ENCODE measurements at places on chromosomes 16 and 17.
A peak's percentile ranks its signal among the peaks of the same experiment; 100 is the strongest.

DNA sequence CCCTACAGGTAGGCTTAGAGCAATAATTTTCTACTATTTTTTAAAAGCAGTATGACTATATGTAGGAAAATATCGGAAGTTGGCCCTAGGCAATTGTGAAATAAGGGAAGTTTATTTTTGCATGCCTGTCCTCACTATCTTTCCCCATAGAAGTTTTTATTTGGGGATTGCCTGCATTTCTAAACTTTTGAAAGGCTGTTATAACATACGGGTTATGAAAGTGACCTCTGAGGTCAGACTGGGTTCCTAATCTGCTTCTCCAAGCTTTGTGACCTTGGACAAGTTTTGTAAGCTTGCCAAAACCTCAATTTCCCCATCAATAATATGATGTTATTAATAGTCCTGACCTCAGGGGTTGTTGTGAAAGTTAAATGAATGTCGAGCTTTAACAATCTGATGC, 67.1 kb downstream of the ARHGAP44 start:
- DNase-seq, result no peak

GRCh38 chr16:65576631-65577030, 454.8 kb upstream of the CDH11 start:
- DNase-seq, result no peak

DNA sequence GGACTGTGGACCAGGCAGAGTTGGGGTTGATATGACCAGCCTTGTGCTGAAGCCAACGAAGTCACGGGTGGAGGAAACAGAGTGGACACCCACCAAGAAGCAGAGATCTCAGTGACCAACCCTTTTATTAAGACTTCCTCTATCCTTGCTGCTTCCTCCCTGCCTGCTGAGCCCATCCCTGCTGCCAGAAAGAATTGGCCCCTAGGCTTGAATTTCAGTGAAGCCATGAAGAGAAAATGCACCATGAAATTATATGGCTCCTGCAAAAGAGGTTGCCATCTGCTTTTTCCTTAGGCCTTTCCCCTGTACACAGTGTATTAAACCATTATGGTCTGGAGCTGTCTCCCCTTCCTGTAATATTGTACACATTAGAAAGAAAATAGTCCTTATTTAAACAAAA, 246.7 kb downstream of the HS3ST3B1 start:
- DNase-seq, result no peak

GRCh38 chr17:75880266-75880665, 1.9 kb upstream of the TRIM47 start:
- DNase-seq, result no peak

DNA sequence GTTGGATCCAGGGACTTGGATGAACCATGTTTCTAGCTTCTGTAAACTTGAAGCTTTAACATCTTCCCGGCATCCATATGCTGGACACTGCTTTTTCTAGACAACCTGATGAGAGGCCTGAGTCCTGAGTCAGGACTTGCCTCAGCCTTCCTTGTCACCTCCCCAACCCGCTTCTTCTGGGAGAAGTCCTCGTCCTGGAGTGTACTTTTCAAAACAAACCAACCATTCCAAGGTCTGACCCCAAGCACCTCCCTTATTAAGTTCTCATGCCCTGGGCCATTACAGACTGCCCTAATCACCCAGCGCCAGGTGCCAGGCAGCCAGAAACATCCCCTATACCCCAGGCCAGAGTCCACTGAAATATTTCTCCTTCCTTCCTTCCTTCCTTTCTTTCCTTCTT, 59.4 kb downstream of the CLEC19A start:
- no peak for DNase-seq

DNA sequence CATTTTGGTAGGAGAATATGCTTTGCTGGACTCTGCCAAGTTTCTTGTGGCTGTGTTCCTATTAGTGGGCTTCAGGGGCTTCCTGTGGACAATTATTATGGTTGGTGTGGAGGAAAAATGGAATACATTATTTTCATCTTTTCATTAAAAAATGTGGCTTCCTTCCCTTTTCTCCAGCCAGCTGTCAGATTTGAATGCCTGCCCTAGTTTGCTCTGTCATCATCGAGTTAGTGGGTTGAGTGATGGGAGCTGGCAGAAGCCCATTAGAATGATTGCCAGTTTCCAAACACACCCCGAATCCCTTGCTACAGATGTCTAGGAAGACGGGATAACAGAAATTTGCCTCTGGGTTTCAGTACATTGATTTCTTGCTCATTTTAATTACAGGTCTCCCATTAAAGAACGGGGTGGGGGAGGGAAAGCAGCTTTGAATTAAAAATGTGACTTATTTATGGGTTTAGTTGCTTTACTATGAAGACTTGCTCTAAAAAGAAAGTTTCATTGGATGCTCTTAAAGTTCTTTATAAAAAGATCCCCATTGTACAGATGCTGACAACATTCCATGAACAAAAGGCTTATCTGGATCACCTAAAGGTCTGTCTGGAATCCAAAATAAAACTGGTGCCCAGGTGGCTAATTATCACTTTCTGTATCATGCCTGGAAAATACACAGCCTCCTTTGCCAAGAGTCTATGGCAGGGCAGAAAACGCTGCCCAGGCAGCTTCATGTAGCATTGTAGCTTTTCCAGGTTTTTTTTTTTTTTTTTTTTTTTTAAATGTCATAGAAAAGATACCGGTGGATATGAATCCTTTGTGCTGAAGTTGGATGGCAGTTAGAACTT, 103.6 kb downstream of the PRKCA start:
- no peak for DNase-seq

DNA sequence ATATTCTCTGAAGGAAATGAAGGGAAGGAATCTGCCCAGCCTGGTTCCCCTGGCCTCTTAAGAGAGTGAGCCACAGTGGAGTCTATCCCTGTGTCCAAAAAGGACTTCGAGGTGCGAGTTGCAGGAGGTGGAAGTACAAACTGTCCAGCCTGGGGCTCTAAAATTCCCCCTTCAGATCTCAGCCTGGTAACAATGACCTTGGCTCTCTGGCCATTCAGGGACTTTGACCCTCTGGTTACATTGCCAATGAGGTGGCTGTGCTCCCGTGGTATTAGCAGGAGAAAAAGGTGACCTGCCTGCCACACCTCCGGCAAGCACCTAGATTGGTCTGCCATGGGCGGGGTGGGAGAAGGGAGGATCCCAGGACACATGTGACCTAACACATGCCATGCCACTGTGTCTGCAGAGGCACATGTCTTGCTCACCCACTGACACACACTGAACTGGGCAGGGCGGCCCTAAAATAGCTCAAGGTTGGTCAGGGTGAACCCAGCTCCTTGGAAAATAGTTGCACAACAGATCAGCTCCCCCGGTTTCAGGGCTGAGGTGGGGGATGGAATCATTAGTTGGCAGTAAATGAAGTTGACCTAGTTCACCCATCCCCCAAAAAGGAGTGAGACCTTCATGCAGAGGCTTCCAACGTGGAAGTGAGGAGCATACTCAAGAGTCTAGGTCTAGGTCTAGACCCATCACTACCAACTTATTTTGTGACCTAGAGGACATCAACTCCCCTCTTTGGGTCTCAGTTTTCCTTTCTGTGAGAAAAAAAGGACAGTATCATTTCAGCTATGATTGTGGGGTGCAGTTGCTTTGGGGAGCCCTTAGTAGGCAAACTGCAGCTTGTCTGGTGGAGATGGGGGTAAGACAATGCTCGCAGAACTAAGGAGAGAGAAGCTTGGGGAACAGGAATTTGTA, 2.2 kb downstream of the NR1D1 start:
- peak; percentile 51 for DNase-seq

DNA sequence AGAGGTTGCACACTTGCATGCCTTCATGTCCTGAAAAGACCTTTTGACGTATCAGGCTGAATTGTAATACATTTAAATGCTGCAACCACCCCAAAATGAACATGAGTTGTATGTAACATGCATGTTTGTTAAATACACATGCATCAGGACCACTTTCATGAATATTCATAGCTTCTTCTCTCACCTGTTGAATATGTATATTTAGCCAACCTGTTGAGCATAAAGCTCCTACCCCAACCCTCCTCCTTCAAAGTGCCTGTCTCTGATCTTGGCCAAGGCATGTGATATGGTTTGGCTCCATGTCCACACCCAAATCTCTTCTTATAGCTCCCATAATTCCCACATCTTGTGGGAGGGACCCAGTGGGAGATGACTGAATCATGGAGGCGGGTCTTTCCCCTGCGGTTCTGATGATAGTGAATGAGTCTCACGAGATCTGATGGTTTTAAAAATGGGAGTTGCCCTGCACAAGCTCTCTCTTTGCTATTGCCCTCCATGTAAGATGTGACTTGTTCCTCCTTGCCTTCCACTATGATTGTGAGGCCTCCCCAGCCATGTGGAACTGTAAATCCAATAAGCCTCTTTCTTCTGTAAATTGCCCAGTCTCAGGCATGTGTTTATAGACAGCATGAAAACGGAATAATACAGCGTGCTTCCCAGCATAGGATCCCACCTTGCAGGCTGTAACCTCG, 3.8 kb upstream of the CRYM start:
- DNase-seq, result no peak

GRCh38 chr17:491086-492021, 138.7 kb upstream of the RPH3AL start:
- peak; percentile 61 for DNase-seq

DNA sequence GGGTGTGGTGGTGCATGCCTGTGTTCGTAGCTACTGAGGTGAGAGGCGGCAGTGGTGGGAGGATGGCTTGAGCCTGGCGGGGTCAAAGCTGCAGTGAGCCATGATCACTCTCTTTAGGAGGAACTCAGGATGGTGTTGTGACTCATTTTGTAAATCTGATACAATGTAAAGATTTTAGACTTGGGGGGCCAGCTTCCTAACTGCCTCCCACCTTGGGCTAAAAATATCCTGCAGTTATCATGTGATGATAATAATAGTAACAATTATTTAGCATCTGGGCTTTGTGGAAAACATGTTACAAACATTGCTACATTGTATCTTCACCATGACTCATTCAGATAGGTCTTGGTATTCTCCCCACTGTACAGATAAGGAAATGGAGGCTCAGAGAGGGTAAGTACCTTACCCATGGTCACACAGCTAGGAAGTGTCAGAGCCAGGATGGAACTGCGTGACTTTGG, 7.4 kb downstream of the CTNS start:
- DNase-seq, result no peak

DNA sequence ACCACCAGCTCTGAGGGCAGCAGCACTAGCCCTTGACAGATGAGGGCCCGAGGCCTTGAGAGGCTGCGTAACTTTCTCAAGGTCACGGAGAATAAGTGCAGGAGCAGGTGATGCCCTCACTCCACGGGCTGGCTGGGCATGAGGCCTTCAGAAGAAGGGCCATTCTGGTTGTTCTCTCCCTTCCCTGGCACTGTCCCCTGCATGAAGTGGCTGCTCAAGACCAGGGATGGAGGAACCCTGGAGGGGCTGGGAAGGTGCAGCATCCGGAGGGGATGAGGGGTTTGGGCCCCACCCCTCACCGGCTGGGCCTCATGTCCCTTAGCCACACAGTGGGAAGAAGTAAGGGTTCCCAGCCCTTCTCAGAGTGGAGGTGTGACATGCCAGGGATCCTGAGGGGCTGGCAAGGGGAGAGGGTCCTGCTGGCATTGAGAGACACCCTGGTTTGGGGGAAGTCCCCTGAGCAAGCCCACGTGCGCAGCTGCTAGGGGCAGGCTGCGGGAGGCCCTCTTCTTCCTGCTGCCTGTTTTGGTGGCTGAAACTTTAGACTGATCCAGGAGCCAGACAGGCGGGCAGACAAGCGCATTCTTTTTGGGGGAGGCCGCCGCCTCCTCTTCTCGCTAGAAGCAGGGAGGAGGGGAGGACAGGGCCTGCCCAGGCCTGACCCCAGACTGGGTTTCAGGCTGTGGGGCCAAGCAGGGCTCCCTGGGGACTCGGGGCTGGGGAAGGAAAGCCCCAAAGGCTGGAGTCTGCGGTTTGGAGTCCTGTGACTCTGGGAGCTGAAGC, 74.0 kb downstream of the N4BP1 start:
- DNase-seq, result peak; percentile 66

GRCh38 chr16:68760671-68761275, 23.7 kb downstream of the CDH1 start:
- DNase-seq, result peak; percentile 83

DNA sequence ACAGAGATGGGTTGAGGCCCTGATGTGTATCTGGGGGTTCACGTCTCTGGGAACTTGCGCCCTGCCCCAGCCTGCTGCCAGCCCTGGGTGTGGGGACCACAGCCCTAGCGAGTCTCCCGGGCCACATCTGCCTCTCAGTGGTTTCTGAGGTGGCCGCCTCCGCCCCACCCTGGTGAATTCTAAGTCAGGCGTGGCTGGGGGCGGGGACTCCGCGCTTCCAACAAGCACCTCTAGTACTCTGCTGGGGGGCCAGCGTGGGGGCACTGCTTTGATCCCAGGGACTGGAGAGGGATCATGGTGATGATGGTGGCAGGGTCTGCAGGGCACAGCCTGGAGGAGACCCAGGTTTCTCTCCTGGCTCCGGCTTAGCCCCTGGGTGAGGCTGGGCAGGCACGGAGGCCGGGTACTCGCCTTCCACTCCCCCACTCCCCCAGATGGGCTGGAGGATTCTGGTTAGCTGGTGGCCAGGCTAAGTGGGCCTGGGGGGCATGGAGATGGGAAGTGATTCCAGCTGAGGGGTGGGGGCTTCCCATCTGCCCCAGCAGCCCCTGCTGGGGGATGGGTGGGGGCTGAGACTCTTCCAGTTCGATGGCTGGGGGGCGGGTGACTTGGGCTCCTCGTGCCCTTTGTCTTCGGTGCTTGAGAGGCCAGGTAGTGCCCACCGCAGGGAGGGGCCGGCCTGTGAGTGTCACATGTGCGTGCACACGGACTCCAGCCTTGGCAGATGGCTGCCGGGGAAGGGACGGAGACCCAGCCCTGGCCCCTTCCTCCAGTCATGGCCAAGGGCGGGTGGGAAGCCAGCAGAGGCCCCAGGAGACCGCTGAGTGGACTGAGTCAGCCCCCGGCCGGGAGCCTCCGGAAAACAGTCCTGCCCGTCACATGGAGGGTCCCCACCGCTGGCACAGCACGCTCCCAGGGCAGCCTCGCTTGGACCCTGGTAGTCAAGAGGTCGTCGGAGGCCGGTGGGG, 3.9 kb downstream of the GLIS2 start:
- peak; percentile 61 for DNase-seq

GRCh38 chr17:2485543-2485942, 26.1 kb downstream of the METTL16 start:
- DNase-seq, result no peak

DNA sequence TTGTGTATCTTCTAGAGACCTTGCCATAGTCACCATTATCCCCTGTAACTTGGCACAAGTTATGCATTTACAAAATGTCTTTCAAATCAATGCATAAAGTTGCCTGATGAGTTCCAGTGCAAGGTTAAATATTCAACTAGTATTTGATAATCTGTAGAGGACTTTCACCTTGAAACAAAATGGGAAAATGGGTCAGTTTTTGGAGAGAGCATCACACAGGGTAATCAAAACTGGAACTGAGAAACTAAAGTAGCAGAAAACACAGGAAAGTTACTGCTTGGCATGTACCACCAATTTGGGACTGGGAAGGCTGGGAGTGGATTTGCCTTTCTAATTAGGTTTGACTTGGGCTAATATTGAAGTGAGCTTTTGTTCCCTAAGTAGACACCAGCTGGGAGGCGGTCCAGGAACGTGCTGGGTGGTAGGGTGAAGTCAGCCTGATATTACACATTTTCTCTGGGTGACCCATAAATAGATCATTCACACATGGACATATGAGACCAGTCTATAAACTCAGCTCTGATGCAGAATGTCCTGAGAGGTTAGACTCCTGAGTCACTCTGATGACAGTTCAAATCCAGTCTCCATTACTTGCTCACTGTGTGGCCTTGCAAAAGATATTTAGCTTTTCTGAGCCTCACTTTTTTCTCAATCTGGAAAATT, 152.3 kb downstream of the PCTP start:
- DNase-seq, result no peak

- no peak for DNase-seq
Measured at GRCh38 chr16:89764711-89765201, 43.4 kb downstream of the ZNF276 start.
